ENCODE measurements at places on chromosomes 7 and 10.

DNA sequence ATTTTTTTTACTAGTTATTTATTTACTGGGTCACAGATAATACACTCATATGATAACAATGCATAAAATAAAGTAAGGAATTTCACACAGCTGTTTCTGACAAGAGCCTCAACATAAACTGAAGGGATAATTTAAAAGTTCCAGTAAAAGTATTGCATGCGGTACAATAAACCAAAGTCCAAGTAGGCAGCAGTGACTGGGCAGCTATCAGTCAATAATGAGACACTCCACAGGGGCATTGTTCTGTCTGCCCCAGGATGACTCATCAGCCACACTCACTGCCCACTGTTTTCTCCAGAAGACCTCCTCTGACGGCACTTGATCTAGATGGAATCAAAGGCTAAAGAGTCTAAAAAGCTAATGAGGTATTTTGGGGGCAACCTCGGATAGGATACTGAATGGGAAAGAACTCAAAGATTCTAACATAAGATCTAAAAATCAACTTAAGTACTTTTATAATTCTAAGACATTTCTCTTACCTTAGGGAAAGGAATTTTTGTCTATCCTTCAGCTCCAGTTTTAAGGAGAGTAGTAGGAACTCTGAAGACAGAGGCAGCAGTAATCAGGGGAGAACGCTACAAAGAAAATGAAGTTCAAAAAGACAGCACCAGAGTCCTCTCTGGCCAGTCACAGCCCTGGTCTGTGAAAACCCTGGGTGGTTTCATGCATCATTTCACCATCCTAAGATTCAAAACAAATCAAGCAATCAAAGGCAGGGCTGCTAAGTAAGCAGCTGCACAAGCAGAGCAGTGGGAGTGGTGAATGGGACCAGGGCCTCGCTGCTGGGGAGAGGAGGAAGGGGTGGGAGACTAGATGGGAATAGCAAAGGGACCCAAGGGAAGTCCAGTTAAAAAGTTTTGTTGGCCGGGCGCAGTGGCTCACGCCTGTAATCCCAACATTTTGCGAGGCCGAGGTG is 175.1 kb downstream of the AVL9 start:
- DNase-seq: peak; percentile 19

GRCh38 chr7:95476072-95476847 is 9.5 kb upstream of the ASB4 start:
- no peak for DNase-seq

DNA sequence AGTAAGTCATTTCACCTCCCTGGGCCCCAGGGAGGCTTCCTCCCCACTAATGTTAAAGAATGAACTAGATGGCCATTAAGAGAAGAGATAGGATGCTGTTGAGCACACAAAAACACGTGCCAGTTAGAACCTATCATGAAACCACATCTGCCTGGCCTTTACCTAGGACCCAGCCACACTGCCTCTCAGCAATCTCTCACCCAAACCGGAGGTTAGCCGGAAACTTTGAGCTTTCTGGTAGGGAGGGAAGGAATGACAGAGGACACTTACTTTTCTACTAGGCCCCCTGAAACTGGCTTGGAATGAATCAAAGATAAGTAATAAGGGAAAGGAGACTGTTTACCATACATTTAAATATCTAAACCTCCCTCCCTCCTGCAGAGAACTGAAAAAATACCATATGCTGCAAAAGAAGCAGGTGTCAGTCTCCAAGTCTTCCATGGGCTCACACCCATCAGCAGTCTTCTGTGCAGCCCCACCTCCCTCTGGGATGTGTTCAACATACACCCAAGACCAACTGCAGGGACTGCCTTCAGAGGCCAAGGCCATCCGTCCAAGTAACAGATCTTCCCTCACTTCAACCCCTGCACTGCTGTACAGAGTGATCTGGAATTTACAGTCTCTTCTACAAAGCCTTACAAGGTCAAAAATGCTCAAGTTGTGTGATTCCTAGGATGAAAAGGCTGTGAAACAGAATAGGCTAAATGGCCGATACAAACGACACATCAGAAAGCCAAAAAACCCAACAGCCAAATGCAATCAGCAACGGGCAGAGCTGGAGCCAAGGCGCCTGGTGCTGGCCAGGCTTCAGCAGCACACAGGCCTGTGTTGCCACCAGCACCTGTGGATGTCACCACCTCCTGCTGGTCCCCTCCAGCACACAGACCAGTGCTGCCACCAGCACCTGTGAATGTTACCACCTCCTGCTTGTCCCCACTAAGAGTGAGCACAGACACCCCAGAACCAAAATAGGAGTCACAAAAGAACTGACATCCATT is 42.4 kb downstream of the SORBS1 start:
- no peak for DNase-seq

- peak; percentile 58 for DNase-seq
These were observed 593 bp downstream of the CDK13 start for GRCh38 chr7:39950473-39951225.

- no peak for DNase-seq
These were observed 53.9 kb downstream of the WIPF3 start for GRCh38 chr7:29860186-29860585.

DNA sequence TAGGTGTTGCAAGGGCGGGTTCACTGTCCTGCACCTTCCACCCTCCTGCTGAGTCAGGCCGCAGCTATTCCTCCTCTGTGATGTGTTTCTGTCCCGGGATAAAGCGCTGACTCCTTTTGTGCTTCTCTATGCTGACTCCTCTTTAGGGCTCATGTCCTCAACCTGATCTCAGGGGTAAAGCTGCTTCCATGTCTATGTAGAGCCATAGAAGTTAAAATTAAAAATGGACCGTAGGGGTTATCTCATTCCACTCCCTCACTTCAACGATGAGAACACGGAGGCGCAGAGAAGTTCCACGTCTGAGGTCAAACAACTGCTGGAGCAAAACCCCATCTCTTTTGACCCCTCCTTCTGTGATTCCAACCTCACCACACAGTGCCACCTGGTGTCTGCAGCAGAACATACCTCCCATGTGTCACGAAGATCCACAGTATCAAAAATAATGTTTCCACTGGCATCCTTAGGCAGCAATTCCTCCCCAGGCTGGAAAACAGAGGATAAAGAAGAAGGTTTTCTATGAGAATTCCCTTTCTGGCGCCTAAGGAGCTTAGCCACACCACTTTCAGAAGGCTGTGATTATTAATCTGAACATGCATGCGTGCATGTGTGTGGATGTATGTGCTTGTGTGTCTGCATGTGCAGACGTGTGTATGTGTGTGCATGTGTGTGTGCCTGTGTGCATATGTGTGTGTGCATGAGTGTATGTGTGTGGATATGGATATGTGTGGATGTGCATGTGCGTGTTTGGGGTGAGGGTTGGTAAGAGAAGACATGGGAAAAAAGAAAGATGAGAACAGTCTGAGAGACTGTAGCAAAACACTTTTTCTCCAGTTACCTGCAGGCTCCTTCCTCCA is 81.2 kb upstream of the UCN3 start:
- DNase-seq: peak; percentile 59

GRCh38 chr10:9331583-9332008 is 1277.1 kb downstream of the GATA3 start:
- peak; percentile 72 for DNase-seq

- DNase-seq: no peak
These were observed 364.2 kb downstream of the AUTS2 start for GRCh38 chr7:69962186-69963065.

DNA sequence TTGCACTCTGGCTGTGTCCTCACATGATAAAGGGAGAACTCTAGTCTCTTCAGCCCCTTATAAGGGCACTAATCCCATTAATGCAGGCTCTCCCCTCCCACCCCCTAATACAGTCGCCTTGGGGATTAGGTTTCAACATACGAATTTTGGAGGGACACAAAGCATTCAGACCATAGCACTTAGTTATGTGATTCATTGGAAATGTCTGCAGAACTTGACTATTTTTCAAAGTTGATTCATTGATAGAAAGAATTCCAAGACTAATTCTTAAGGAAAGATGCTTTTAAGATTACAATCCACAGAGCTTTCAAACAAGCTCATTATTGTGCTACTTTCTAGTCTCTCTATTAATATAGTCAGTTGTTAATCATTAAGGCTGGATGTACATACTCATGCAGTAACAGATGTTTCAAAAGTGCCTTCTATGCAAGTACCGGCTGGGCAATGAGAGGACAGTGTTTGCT is 85.3 kb upstream of the RPA3 start:
- no peak for DNase-seq

DNA sequence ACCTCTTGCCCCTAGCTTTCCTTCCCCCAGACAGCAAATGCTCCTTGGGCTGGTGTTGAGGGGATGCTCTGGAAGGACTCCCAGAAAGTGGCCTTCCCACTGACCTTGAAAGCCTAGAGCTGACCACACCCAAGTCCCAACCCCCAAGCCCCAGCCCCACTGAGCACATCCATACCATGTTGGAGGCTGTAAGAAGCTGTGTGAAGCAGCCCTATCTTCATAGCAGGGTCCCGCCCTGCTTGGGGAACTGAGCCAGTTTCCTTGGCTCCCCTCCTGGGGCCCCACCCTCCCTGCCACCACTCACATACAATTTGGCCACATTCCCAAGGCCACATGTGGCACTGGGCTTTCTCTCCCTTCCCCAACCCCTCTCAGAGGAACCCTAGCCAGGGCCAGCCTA is 72.3 kb upstream of the CACUL1 start:
- no peak for DNase-seq

- DNase-seq: no peak
These were observed 108.0 kb downstream of the MAD1L1 start for GRCh38 chr7:2124604-2125345.

DNA sequence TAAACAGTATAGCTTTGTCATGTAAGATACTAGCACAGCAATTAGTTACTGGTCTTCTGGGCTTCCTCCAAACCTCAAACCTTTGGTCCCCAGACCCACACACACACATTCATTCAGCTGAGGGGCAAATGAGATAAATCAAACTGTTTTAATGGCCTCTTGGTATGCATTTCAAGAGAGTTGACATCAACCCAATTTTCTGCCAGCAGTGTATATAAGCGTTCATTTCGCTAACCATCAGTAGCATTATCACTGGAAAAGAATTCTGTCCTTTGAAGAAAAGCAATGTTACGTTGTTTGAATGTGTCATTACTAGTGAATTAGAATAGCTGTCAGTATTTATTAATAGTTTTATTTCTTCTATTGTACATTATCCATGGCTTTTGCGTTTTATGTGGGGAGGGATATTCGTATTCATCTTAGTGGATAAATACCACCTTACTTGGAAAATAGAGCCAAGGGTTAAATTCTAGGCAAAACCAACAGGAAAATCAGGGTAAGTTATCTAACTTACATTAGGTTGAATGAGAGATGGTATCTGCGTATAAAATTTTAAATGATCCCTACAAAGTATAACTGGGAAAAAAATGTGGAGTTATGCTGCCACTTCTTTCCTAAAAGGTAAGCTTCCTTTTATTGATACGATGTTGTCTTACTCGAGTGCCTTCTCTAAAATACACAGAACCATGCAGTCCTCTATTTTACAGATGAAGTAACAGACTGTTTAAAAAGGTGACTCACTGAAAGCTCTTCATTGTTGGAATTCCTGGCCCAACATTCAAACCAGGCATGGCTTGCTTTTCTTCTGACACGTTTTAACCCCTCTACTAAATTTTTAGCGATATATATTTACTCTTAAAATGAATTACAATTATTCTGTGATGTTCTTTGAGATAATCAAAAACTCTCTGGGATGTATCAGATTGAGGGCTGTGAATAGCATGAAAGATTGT is 2.0 kb upstream of the ZMYND11 start:
- peak; percentile 77 for DNase-seq

GRCh38 chr7:17444673-17445072 is 146.2 kb downstream of the AHR start:
- peak; percentile 4 for DNase-seq

DNA sequence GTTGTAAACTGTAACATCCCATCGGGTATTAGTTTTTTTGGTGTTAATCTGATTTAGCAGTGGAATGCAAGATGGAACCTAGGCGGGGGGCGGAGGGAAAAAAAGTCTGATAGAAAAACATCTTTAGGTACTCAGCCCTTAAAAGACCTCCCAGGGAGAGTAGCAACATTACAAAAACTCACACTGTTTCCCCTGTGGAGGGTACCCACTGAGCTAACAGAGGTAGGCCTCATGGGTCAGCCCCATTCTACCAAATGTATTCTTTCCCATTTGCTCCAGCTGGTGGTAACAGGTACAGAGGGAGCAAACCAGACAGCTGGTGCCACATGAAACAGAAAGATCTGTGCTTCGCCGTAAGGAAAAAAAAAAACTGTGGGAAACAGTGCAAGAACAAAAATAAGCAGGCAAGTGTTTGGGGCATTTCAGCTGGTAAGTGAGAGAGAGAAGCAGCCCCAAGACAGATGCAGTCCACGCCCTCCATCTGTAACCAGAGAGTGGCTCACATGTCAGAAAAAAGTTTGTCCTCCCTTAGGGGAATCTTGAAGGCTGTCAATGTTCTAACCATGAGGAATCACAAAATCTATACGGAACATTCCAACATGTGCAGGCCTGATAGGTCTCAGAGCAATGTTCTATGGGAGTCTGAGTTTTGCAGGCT is 65.3 kb downstream of the HOXA1 start:
- DNase-seq: no peak

GRCh38 chr7:146754385-146754784 is 637.8 kb downstream of the CNTNAP2 start:
- DNase-seq: no peak

All from GM03348 (cell line).